Tongue (tissue), 3 donors: ENCODE measurements at places on chromosomes 6 and 20.

- DNase-seq, result no peak
These were observed 1.3 kb downstream of the AVP start for GRCh38 chr20:3082955-3083952.

DNA sequence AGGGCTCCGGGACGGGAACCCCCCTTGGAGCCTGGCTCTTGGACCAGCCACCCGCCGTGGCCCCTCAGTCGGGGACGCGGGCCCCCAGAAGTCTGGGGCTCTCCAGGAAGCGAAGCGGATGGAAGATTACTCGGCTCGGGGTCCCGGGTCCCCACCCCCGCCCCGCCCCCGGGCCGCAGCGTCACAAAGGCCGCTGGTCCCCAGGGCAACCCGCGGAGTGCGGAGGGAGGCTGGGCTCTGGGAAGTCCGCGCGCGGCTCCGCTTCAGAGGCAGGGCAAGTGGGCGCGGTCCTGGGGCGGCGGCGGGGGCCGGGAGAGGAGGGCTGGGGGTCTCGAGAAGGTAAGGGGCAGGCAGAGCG is at the start of gene FNDC11:
FNDC11 (plus strand) TSS at position 227 of the 358 bp plus-strand sequence. CDS start 1,505 bp downstream, outside the sequence.
- no peak for DNase-seq

- DNase-seq, result no peak
These were observed 116.6 kb downstream of the MRPL14 start for GRCh38 chr6:44010411-44011349.

- peak; percentile 29 for DNase-seq
These were observed 59.1 kb downstream of the CEP43 start for GRCh38 chr6:167058261-167058660.

GRCh38 chr6:7479801-7480266 is 61.6 kb upstream of the DSP start:
- peak; percentile 75 for DNase-seq

GRCh38 chr20:22688485-22688884 is 104.1 kb upstream of the FOXA2 start:
- DNase-seq, result no peak

DNA sequence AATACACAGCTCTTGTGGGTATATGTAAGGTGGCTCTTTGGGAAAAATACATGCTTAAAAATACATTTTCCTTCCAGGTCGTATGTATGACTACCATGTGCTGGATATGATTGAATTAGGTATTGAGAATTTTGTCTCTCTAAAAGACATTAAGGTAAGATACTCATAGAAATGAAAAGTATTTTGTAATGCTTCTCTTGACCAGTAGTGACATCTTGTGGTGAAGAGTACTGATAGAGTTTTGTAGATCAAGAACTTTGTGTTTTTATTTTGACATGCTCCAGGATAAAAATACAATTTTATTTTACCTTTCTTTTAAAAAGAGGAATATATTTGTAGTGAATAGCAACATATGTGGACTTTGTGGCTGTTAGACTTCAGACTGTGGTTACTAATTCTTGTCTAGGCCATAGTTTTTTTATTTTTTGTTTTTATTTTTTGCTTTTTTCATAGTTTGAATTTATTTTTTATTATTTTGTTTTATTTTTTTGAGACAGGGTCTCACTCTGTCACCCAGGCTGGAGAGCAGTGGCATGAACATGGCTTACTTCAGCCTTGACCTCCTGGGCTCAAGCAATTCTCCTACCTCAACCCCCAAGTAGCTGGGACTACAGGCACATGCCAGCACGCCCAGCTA is 17.9 kb downstream of the RPF2 start:
- peak; percentile 49 for DNase-seq

DNA sequence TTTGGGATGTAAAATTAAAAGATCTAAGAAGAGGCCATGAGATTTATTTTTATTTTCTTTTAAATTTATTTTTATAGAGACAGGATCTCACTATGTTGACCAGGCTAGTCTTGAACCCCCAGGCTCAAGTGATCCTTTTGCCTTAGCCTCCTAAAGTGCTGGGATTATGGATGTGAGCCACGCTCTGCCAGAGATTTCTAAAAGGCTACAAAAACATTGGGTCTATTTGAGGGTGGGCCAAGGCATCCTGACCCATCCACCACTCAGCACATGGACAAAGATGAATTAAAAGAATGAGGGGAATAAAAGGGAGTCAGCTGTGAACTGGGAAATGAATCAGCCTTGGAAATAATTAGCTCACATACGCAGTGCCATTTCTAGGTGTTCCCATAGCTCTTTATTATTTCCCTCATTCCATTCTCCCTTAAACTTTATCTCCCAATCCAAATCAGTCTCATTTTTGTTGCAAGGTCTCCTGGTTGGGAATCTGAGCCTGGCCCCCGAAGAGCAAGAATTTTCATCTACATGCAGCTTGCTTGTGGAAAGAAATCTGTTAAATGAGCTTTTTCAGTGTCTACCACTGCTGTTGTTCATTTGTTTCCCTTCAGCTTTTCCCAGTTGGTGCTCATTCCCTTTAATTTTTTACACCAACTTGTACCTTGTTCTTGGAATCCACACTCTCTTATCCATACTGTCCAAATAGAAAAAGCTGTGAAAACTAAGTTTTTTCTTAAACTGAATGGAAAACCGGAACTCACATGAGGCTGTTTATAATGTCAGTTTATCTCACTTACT is 66.9 kb downstream of the MKKS start:
- DNase-seq, result no peak
